Left cardiac atrium (tissue), 4 donors: ENCODE measurements at places on chromosomes 12 and 14.

GRCh38 chr12:19642345-19642744 is 203.1 kb downstream of the AEBP2 start:
- no peak for DNase-seq

GRCh38 chr12:5518584-5519365 is 86.9 kb downstream of the NTF3 start:
- DNase-seq: no peak

GRCh38 chr12:10722905-10723746 is at the start of gene YBX3:
Gene YBX3, minus strand, starts transcription at chr12:10723323. Its CDS starts 212 bp downstream, at chr12:10723111.
- DNase-seq: peak; percentile 93

DNA sequence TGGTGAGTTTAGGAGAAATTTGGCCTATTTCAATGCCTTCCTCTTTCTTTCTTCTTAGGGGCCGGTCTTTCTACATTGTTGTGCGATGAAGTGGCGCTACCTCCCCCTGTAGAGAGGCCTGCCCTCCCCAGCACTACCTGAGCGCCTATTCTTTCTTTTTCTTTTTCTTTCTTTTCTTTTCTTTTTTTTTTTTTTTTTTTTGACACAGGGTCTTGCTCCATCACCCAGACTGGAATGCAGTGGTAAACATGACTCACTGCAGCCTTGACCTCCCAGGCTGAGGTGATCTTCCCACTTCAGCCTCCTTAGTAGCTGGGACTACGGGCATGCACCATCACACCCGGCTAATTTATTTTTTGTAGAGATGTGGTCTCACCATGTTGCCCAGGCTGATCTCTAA is 136.1 kb upstream of the MAX start:
- no peak for DNase-seq

DNA sequence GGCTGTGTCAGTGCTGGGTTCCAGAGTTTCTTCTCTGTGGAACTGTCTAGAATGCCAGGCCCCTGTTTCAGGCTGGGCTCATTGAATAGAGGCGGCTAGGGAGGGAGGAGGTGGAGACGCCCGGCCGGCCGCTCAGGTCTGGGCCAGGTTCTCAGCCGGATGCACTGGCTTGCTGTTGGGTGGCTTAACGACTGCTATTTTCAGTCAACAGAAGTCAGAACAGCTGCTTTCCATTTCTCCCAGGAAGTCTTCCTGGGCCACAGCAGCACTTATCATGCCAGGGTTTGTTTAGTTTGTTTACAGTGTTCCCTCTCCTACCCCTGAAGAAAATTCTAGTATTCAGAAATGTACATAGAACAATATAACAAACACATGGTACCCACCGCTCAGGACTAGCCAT is 26.0 kb upstream of the VPS37B start:
- DNase-seq: no peak

- DNase-seq: no peak
These were observed 117.3 kb upstream of the CAND1 start for GRCh38 chr12:67151886-67152285.

- DNase-seq: no peak
These were observed 34.4 kb downstream of the CDK17 start for GRCh38 chr12:96365604-96366380.

GRCh38 chr12:122947352-122947792 is 18.9 kb downstream of the ABCB9 start:
- DNase-seq: peak; percentile 49

DNA sequence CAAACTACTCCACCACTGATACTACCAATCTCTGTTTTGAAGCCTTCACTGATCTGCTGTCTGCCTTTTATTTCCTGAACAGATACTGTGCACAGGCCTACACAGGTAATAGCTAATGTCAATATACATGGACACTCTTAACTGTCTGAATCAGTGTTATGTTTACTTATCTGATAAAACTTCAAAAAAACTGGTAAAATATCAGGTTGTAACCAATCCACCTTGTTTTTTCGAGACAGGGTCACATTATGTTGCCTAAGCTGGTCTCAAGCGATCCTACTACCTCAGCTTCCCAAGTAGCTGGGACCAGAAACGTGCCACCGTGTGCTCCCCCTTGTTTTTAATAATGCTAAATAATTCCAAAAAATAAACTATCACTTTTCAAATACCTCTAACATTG is 43.5 kb downstream of the HECTD1 start:
- DNase-seq: no peak

GRCh38 chr12:43501703-43502102 is 50.3 kb downstream of the ADAMTS20 start:
- DNase-seq: no peak
